ENCODE measurements at places on chromosomes 2 and 18.

- DNase-seq = no peak
These were observed 70.9 kb downstream of the AAK1 start for GRCh38 chr2:69572641-69573040.

DNA sequence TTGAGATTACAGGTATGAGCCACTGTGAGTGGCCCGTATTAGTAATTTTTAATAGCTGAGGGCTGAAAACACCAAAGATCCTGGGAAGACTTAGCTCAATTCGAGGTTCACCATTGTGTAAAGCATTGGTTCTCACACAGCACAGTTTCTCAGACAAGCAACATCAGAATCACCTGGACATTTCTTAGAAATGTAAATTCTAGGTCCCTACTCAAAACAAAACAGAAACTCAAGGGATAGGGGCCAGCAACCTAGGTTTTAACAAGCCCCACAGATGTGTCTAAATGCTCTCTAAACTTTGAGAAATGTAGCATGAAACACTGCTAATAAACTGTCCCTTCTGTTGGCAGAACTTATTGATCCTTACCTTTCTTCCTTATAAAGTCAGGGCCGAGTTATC, 681.2 kb downstream of the RNF144A start:
- DNase-seq = no peak

GRCh38 chr2:45244928-45245327, 235.7 kb upstream of the SIX2 start:
- DNase-seq = peak; percentile 42

GRCh38 chr18:37575646-37576045, 10.0 kb upstream of the CELF4 start:
- no peak for DNase-seq

DNA sequence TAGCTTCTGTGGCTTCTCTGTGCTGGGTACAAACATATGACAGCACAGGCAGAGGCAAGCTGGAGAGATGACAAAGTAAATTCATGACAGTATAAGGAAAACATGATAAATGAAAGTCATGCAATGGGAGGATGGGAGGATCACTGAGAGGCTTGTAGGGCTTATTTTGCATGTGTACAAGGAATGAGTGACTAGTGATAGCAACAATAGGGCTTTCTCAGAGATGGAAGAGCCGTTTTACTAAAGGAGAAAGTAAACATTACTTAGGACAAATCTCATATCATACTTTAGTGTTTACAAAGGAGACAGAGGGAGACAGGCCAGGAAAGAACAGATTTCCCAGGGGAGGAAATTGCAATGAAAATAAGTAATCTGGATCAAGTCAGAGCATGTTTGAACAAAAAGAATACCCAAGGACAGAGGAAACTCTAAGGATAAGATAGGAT, 82.5 kb upstream of the RBMS1 start:
- DNase-seq = peak; percentile 64

DNA sequence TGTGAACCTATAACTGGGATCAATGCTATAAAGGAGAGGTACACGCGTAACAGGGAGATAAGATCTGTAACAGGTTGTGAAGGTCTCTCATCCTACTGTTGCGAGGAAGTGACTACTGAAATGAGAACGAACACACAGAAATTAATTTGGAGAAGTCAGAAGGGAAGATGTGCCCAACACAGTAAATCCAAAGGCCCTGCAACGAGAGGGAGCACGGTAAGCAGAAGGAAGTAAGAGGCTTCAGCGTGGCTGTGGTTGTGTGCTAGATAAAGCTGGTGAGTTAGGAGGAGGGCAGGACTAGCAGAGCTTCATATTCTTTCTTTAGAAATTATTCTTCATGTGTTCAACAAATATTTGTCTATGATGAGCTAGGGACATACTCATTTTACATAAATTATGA, 2.5 kb upstream of the ATG16L1 start:
- DNase-seq = no peak

GRCh38 chr18:74326231-74326630, 10.6 kb downstream of the C18orf63 start:
- DNase-seq = peak; percentile 3

DNA sequence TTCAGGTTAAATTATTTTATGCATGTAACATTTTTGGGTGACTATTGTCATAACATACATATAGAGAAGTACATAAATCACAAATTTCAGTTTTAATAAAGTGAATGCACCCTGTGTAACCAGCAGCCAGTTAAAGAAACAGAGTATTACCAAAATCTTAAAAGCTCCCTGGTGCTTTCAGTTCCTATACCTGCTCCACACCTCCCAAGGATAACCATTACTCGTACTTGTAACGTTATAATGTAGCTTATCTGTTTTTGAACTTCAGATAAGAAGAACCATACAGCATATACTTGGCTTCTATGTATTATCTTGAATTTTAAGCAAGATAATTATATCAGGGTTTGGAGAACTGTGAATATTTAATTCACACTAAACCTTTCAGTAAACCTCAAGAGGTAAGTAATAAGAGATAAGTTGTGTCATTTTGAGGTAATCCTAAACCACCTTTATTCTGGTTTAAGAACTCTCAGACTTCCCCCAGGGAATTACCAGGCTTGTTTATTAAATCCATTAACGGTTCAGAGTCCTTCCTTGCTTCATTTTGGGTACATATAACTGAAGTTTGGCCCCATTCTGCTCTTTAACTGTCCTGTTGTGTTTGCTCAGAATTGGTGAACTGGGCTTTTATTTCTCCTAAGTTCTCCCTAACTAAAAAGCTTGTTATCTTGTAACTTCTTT, 58.6 kb downstream of the LCLAT1 start:
- no peak for DNase-seq

GRCh38 chr2:31642707-31643106, 62.0 kb upstream of the SRD5A2 start:
- no peak for DNase-seq

DNA sequence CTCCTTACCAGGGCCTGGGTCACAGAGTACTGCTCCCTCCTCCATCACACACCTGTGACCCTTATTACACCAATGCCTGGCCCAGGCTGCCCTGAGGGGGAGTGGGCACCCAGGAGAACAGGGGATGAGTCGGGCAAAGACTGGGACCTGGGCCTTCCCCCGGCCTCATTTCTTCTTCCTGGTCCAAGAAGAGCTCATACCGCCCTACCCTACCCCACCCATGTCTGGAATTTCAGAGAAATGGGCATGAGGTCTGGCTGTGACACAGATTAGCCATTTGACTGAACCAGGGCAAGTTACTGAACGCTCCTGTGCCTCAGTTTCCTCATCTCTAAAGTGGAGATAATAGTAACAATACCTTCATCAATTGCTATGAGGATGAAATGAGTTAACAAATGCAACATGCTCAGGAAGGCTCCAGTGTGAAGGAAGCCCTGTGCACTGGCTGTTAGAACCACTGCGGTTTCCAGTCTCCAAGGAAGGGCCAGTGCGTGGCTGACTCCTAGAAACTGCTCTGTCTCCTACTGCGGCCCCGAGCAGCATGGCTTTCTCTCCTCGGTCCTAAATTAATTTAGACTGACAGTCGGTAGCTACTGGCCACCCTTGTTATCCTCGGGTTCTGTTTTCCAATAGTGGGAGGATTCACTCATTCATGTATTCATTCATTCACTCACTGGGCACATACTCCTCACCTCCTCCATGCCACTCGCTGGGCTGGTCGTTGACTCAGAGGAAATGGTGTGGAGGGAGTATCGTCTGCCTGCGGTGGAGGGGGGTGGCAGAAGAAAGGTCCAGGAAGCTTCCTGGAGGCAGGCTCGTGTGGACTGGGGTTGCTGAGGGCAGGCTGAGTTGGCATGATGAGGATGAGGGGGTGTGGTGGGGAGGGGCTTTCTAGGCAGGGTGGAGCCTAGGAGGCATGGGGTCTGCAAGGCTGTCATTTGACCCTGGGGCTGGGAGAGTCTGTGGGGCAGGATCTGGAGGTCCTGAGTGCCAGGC, 175.6 kb downstream of the GLI2 start:
- no peak for DNase-seq

DNA sequence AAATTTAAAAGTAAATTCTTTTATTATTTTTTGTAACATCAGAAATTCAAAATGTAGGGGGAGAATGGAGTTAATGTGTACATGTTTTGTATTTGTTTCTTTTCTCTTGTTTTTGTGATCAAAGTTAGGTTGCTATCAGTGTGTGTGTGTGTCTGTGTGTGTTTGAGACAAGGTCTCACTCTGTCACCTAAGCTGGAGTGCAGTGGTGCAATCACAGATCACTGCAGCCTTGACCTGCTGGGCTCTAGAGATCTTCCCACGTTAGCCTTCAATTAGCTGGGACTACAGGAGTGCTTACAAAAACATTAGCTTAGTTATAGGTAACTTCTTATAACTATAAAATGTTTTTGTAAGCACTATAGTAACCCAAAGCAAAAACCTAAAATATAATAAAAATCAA, 50.7 kb downstream of the GDF7 start:
- no peak for DNase-seq

GRCh38 chr2:64655873-64656272, 2.2 kb upstream of the SERTAD2 start:
- no peak for DNase-seq

- no peak for DNase-seq
These were observed 49.3 kb downstream of the SEMA4F start for GRCh38 chr2:74703373-74703772.

DNA sequence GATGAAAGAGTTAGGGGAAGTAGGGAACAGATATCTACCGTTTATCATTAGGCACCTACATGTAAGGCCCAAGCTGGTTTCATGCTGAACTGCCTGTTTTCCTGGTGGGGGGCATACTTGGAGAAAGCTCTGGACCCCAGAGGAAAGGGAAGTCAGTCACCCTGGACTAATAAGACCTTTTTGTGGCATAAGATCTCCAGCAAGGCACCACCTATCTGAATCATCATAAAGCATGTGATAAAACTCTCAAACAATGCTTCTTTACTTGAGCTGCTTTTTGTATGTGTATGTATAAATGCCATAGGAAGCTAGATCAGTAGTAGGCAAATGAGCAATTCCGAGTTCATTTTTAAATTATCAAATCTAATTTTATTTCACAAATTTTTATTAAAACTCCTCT, 104.8 kb downstream of the TANC1 start:
- DNase-seq = no peak

DNA sequence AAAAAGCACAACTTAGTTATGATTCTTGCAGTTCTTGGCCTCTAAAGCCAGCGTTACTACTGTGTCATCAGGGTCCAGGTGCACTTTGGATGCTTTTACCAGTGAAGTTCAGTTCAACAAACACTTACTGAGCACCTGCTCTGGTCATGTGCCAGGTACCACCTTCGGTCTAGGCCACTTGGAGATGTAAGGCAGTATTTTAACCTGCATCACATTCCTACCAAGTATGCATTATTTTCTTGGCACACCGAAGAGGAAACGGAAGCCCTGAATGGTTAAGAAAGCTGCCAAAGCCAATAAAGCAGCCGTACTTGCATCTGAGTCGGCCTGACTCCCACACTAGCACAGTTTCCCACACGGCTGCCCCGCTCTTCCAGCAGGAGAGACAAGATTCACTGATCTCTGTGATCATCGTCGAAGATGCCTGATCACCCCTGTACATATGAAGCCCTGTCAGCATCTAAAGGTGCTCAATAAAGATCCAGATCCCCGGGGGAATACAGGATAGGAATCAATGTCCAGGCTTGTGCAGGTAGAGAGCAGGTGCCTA, 427.1 kb downstream of the EIPR1 start:
- no peak for DNase-seq

DNA sequence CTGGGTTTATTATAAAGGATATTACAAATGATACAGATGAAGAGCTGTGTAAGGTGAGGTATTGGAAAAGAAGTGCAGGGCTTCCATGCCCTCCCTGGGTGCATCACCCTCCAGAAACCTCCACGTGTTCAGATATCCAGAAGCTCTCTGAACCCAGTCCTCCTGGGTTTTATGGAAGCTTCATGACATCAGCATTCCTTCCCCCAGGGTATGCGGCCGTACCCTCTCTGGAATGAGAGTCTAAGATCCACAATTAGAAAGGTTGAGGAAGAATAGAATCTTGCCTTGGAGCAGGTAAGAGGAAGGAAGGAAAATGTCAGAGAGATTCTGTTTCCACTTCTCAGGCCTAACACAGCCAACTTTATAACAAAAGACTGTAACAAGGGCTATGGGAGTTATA, 208.2 kb upstream of the DCC start:
- DNase-seq = no peak

GRCh38 chr2:70890469-70891065, 45.1 kb upstream of the ATP6V1B1 start:
- no peak for DNase-seq

GRCh38 chr2:132538331-132538855, 121.8 kb downstream of the GPR39 start:
- no peak for DNase-seq

DNA sequence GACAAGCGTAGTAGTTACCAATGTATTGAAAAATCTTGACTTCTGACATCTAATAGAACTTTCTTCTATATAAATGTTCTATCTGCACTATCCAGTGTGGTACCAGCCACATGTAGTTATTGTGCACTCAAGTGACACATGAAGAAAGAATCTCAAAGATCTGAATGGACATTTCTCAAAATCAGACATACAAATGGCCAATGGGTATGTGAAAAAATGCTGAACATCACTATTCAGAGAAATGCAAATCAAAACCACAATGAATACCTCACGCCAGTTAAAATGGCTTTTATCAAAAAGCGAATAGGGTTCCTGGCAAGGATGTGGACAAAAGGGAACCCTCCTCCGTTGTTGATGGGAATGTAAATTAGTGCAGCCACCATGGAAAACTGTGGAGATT, 37.5 kb upstream of the SMCHD1 start:
- no peak for DNase-seq

DNA sequence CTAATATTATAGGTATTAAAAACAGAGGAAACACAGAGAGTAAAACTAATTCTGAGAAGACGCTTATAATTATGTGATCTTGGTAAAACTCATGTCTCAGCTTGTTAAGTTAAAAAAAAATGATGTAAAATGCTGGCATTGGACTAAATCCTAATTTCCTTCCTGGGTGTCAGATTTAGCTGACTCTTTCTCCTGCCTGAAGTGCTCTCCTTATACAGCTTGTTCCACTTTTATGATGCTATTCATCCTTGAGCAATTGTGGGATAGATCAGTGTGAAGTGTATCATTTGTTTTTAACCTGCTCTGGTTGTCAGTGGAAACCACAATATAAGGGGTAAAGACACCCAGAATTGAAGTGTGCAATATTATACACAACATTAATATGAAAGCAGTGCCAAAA, 84.9 kb downstream of the EFEMP1 start:
- no peak for DNase-seq

- DNase-seq = no peak
These were observed 595.4 kb downstream of the NYAP2 start for GRCh38 chr2:225994748-225995405.

- no peak for DNase-seq
These were observed 37.2 kb upstream of the CDH19 start for GRCh38 chr18:66641056-66641455.

DNA sequence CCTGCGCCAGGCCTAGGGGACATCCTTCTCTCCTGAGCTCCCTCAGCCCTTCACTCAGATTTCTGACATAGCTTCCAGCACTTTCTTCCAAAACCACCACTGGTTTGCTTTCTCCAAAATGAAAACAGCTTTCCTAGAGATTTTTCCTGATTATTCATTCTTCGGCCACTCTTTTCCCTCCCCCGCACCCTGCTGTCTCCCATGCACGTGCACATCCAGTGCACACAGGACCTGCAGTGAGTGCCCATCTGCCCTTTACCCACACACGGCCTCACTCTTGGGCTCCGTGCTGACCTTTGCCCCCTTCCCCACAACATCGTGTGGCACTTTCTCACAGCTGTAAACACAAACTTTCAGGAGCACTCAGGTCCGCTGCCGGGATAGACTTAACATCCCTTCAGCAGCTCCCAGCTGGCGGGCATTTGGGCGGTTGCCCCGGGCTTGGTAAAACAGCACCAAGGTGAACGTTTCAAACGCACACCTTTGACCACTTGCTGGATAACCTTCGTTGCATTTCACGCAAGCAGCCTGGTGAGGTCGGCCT, 25.8 kb downstream of the KIF1A start:
- no peak for DNase-seq

All from skeletal muscle cell (primary cell).